Fibroblast of skin of scalp (primary cell): ENCODE measurements at places on chromosomes 1 and 21.
A peak's percentile ranks its signal among the peaks of the same experiment; 100 is the strongest.

DNA sequence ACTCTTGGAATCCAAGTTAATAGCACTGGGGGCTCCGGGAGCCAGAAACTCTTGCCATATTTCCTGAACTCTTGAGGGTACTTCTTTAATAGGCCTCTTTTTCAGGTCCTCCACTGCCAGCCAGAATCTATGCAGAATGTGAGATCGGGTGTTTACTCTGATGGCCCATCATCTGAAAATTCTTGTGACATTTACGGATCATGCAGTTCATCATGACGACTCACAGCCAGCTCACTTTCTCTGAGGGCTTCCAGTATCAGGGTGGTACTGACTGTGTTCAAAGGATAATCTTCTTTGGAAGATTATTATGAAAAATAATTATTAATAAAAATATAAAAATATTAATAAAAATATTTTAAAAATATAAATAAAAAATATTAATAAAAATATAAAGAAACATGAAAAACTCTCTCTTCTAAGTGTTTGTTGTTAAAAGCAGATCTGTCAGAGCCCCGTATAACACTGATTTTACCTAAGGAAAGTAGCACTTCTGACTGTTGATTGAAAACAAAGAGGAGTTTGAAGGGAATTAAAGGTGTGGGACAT is 194.3 kb upstream of the GREM2 start:
- peak; percentile 24 for DNase-seq

DNA sequence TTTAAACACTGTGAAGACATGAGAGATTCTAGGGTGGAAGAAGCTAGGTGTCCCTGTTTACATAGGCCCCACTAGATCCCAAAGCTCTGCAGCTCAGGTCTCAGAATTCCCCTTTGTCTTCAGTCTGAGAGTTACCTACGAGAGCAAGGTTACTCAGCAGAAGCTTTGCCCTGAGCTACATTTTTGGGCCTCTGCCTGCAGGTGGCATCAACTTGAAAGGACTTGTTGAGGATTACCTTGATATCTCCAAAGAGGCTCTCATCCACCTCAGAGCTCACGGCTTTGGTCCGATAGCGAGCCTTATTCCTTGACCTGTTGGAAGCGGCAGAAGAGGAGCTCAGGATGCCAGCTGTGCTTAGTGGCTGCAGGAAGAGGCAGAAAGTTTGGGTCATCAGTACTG is 7.0 kb downstream of the CFAP45 start:
- DNase-seq = no peak

GRCh38 chr21:33666153-33666552 is 23.9 kb downstream of the ITSN1 start:
- DNase-seq = no peak

- no peak for DNase-seq
These were observed 3.0 kb downstream of the CRCT1 start for GRCh38 chr1:152517237-152517811.

DNA sequence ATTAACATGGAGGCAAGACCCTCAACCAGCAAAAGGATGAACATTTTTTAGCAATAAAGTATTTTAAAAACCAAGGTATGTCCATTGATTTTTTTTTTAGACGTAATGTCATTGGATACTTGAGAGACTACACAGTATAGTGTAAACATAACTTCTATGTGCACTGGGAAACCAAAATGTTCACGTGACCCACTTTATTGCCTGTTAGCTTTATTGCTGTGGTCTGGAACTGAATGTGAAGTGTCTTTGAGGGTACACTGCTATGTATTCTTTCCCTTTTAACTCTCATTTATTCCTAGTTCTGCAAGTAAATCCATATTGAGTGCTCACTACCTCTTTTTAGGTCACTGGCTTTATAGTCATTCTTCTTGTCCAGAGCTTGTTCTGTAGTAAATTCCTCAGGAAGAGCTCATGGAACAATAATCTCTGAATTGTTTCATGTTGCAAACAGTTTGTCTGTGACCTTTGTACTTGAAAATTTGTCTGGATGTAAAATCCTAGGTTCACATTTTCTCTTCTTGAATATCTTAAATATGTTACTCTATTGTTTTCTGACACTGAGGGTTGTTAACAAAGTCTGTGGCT is 20.6 kb downstream of the ABCD3 start:
- DNase-seq = no peak
